ENCODE measurements at places on chromosomes 7 and 10.

DNA sequence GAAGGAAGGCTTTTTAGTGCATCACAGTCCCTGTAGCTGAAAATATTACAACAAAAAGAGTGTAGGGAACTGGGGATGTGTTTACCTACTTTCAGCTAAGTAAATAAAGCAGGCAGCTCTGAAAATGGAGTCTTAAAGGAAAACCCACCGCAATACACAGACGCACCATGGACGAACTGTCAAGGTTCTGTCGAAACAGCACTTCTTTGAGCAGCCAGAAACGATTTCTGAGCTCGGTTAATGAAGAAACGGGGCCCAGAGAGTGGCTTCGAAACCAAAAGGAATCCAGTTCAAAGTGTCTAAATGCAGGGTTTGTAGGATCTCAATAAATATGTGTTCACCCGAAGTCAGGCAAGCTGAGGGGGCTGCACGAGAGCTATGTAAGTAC, 275.4 kb upstream of the NEBL start:
- DNase-seq = no peak

DNA sequence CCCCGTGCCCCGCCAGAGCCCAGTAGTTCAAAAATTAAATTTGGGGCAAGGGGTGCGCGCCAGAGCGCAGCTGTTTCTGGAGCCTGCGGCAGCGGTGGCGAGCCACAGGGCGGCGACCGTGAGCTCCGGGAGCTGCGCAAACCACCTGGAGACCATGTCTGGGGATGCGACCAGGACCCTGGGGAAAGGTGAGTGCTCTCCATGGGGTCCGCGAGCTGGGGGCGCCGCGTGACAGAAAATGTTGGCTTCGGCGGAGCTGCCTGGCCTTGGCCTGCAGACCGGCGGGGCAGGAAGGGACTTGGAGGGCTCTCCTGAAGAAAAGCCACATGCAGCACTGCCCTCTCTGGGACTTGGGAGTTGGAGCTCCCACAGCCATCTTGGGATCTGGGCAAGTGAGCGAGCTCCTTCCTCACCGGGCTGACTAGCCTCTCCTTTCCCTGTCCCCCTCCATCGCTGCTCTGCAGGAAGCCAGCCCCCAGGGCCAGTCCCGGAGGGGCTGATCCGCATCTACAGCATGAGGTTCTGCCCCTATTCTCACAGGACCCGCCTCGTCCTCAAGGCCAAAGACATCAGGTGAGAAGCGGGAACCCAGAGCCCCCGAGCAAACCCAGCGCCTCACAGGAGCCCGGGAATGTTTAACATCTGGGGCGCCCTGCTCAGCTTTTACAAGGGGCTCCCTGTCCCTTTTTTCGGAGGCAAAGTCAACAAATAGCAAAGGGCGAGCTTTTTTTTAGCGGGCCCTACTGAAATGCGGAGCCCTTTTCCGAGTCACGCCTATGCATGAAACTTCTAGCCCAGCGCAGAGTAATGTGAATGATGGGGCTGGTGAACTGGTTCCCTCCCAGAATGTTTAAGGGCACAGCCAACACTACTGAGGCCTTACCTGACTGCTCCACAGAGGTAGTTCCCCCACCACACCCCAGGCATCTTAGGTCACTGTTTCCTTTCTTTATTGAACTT, 6.1 kb downstream of the GSTO2 start:
- no peak for DNase-seq

DNA sequence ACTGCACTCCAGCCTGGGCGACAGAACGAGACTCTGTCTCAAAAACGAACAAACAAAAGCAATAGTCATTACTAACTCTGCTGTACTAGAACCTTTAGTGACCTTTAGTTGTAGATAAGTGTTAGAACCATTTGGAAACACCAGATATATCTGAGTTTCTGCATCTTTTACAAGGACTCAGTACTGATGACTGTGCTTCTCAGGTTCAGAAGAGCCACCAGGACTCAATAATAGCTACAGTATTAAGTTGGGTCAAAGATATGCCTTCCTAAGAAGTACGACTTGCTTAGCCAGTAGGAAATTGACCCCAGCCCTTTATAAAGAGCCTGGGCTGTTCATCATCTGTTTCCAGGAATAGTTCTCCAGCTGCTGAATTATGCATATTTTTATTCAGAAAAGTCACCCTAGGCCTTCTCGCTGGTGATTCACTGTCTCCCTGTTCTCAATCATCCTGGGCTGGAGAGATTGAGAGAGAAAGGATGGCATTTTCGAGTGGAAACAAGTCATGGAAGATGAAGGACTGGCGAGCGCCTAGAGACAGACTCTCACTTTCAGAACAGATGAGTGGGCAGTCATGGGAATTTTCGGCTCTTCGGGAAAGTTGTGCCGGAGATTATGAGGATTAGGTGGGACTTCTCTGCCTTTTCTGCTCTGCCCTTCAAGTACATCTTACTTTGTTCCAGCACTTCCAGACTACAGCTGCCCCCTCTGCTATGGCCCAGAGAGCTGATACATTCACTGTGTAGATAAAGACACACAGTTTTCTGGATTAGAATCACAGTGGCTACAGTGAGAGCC, 316.1 kb downstream of the CCDC3 start:
- no peak for DNase-seq

DNA sequence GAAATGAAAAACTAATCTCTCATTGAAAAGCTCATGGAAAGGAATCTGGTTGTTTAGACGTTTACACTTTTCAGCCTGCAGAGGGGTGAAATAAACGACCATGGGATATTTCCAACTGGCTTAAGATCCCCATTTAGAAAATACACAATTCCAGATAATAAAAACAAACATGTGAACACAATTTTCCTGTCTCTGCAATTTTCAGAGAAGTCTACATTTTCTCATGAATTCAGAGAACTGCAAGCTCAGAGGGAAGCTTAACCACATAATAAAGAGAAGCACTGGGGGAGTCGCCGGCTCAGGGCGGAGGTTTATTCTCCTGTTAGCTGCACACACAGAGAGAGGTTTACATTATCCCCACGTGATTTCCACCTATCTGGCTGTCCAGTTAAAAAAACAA, 215.2 kb downstream of the FANK1 start:
- DNase-seq = no peak

DNA sequence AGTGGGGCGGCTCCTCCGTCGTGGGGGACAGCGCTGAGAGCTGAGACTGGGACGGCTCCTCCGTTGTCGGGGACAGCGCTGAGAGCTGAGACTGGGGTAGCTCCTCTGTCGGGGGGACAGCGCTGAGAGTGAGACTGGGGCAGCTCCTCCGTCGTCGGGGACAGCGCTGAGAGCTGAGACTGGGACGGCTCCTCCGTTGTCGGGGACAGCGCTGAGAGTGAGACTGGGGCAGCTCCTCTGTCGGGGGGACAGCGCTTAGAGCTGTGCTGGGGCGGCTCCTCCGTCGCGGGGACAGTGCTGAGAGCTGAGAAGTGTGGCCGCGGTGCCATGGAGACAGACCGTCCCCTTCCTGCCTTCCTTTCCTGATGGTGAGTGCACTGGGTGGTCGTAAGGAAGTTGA, 136.4 kb downstream of the DYNC2I1 start:
- DNase-seq = no peak

- DNase-seq = no peak
Measured at GRCh38 chr7:15104411-15105092, 202.0 kb upstream of the DGKB start.

DNA sequence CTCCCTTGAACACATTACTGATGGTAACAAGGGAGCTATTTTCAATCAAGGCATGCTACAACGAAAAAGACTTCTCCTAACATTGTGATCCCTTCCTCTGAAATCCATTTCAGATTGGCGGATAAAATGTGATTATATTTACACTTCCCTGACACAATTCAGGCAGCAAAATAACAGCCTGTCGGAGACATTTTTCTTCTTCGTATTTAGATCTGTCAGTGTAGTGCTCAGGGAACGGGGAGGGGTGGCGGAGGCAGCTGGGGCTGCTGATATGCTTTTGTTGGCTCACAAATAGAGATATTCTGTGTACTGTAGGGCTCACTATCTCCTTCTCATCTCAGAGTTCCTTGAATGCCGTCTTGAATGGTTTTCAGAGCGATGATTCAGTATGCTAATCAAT, 1261.7 kb upstream of the AUTS2 start:
- no peak for DNase-seq

DNA sequence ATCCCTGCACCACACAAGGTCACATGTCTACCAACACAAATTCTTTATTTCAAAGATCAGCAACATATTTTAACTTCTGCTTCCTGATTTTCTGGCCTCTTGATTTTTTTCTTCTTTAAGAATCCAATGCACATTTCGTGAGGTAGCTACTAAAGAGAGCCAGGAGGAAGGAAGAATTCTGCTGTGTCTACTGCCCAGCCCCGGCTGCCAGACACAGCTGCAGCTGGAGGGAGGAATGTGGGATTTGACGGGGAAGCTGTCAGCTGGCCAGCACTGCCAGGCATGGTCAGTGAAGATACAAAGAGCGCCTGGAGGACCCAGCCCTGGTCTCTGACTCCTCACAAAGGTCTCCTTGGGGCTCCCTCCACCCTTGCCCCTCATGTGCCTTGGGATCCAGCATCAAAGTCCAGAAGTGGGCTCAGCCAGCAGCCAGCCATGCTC, 6.9 kb upstream of the AOC1 start:
- DNase-seq = no peak

DNA sequence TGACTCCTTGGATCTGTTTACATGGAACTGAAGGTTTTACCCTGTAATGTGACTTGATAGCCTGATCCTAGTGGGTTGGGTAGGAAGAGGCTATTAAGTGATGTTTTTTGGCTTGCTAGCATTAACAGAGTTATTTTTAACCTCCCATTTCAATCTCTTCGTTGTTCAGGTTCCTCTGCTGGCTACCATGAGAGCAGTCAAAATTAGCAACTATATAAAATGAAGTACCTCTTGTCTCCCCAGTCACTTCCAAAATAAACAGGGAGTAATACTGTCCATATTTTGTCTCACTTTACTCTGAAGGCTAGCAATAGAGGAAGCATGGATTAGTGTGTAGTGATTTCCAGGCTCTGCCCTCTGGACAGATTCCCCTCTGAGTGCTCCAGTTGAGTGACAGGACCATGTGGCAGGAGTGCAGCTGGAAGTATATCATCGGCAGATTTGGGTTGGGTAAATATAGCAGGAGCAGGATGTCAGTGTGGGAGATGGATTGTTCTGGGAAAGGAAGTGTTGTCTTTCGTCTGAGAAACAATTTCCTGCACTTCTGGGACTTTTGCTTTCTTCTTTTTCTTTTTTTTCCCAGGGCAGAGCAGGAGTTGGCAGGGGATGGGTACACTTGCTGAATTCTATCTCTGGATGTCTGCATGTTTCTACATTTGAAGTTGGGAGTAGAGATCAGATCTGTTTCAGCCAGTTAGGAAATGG, 35.2 kb downstream of the GBF1 start:
- DNase-seq = no peak

GRCh38 chr7:5419539-5420066, 4.0 kb downstream of the TNRC18 start:
- no peak for DNase-seq

DNA sequence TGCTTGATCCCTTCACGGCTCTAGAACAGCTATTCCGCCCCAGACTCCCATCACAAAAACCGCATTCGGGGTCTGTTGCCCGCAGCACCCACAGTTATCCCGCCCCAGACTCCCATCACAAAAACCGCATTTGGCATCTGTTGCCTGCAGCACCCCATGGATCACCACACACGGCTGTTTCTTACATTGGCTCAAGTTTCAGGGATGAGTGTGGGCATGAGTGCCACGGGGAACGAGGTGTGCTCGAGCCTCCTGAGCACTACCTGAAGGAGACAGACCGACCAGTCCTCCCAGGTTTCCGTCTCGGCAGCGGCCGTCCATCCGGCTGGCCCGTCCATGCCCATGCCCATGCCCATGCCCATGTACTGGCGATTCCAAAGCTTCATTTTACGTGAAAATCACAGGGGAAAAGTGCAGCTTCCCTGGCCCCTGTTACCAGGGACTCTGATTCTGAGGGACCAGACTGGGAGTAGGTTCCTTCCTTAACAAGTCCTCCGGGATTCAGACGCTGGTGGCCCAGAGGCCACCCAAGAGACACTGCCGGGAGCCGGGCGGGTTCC, 66.4 kb upstream of the INSIG1 start:
- DNase-seq = no peak

GRCh38 chr10:7388602-7389001, 22.2 kb downstream of the SFMBT2 start:
- DNase-seq = no peak

DNA sequence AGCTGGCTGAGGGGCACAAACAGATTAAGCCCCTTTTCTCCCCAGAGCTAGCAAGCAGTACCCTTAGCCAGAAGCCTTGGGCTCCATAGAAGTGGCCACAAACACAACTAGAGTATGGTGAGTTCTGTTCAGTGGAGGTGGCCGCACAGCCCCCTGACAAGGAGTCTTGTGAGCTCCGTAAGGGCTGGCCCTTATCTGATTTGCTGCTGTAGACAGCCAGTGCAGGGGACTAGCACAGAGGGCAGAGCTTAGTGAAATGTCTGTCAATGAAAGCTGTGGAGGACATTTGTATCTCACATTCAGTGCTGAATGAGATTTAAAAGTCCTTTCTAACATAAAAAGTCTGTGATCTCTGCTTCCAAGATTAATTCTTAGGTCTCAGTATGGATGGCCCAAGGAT, 137.3 kb downstream of the AUTS2 start:
- no peak for DNase-seq

All from GM04503 (cell line).